ENCODE measurements at places on chromosomes 1 and 21. TPM values are rescaled to one million over a fixed set of nuclear protein-coding genes. Genes with fewer than 3 reads are reported as not detected.

TMEM82 gene
- total RNA-seq, result not detected

VHLL gene
- total RNA-seq, result 0.82 TPM

JAM2 gene
- 15.5 TPM for total RNA-seq

NFYC gene
- 31.8 TPM for total RNA-seq

OTUD7B gene
- total RNA-seq, result 4.9 TPM

SLC19A2 gene
- total RNA-seq, result 23.6 TPM

KCNJ9 gene
- 11.4 TPM for total RNA-seq

ST6GALNAC5 gene
- total RNA-seq, result 60.7 TPM

BEND5 gene
- total RNA-seq, result 18.8 TPM

CCDC190 gene
- total RNA-seq, result not detected

CELA2A gene
- not detected for total RNA-seq

PTGER3 gene
- 2.4 TPM for total RNA-seq

TSACC gene
- not detected for total RNA-seq

TMEM240 gene
- total RNA-seq, result 16.3 TPM

PIGR gene
- total RNA-seq, result not detected

S100A7 gene
- total RNA-seq, result not detected

AUNIP gene
- total RNA-seq, result 0.82 TPM

SPATA21 gene
- not detected for total RNA-seq

RALGPS2 gene
- total RNA-seq, result 64.8 TPM

OR2T35 gene
- under 0.01 TPM for total RNA-seq

DNAI4 gene
- 42.4 TPM for total RNA-seq

TMEM269 gene
- 0.41 TPM for total RNA-seq

S100A8 gene
- total RNA-seq, result 7.3 TPM
